ENCODE measurements at places on chromosomes 2 and 18.

- DNase-seq = no peak
Measured at GRCh38 chr2:147577323-147577997, 267.4 kb upstream of the ACVR2A start.

DNA sequence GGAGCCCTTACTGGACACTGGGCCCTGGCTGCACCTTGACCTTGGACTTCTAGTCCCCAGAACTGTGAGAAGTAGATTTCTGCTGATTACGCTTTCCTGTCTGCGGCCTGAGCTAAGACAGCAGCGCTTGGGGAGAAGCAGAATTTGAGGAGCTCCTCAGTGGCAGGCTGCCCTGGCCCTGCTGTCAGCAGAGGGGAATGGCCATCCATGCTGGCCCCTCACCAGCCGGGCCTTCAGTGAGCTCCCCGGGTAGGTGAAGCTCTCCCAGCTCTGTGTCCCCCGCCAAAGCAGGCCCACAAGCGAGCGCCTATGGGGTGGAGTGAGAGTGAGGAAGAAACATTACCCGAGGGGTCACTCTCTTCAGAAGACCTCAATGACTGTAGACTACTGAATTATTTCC lies 51.6 kb downstream of the RRM2 start:
- no peak for DNase-seq

DNA sequence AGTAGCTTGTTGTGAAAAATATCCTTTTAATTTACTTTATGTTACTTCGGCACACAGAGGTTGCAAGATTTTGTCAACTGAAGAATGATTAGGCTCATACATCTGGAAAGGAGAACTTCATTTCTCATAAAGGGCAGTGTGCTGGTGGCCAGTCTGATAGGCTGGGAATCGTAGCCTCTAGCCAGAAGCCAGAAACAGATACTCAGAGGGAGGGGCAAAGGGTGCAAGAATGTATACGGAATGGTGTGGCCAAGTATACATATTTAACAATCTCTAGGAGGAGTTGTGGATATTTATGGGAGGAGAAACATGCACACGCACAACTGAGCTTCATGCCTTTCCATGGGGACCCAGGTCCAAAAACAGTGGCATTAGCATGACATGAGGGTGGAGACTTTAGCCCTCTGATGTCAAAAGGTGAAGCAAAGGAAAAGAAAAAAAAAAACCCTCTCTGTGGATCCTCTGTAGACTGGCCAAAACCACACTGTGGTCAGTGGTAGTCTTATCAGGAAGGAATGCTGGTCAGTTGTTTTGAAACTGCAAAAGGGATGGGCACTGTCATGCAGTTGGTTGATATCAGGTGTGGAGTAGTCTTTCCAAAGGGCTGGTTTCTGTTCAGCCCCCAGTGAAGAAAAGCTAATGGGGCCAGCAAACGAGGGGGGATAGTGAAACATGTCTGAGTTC lies 34.9 kb upstream of the APCDD1 start:
- DNase-seq = no peak

GRCh38 chr2:113692698-113693428 lies 63.6 kb downstream of the SLC35F5 start:
- peak; percentile 70 for DNase-seq

GRCh38 chr2:224764565-224765236 lies 48.5 kb upstream of the CCDC195 start:
- DNase-seq = peak; percentile 24

DNA sequence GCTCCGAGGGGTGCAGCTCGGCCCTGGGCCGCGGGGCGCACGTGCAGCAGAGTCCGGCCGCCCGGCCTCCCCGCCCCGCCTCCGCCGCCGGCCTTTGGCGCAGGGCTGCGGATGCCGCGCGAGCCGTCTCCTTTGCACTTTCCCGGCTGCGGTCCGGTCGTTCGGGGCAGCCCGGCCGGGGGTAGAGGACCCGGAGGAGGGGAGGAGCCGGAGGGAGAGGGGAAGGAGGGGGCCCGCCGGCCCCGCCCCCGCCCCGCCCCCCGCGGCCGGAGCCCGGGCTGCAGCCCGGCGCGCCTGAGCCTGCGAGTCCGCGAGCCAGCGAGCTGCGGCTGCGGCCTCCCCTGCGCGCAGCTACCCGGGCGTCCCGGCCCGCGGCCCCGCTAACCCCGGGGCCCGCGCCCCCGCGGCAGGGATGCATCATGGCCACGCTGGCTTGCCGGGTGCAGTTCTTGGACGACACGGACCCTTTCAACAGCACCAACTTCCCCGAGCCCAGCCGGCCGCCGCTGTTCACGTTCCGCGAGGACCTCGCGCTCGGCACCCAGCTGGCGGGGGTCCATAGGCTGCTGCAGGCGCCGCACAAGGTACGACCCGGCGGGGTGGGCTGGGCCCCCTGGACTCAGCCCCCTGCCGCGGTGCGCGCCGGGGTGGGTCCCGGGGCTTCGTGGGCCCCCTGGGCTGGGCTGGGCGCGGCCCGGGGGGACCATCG lies at the start of gene FHOD3:
FHOD3 (plus strand) TSS at position 297 of the 709 bp plus-strand sequence; CDS start at position 420, 123 bp downstream.
- no peak for DNase-seq

- no peak for DNase-seq
Measured at GRCh38 chr2:27185331-27186026, 26.4 kb upstream of the ATRAID start.

GRCh38 chr18:49050452-49050851 lies 99.7 kb upstream of the SMAD7 start:
- DNase-seq = no peak

GRCh38 chr18:37483221-37483971 lies 82.2 kb downstream of the CELF4 start:
- no peak for DNase-seq

- no peak for DNase-seq
Measured at GRCh38 chr2:226720948-226721347, 78.7 kb downstream of the IRS1 start.

GRCh38 chr2:54617409-54617808 lies 106.1 kb upstream of the EML6 start:
- DNase-seq = no peak

- DNase-seq = no peak
Measured at GRCh38 chr2:31060397-31060796, 77.8 kb downstream of the GALNT14 start.

GRCh38 chr2:72274380-72274797 lies 126.7 kb upstream of the CYP26B1 start:
- no peak for DNase-seq

GRCh38 chr2:69804416-69804815 lies 25.0 kb upstream of the GMCL1 start:
- no peak for DNase-seq

GRCh38 chr2:120036145-120036544 lies 23.3 kb downstream of the EPB41L5 start:
- DNase-seq = no peak

DNA sequence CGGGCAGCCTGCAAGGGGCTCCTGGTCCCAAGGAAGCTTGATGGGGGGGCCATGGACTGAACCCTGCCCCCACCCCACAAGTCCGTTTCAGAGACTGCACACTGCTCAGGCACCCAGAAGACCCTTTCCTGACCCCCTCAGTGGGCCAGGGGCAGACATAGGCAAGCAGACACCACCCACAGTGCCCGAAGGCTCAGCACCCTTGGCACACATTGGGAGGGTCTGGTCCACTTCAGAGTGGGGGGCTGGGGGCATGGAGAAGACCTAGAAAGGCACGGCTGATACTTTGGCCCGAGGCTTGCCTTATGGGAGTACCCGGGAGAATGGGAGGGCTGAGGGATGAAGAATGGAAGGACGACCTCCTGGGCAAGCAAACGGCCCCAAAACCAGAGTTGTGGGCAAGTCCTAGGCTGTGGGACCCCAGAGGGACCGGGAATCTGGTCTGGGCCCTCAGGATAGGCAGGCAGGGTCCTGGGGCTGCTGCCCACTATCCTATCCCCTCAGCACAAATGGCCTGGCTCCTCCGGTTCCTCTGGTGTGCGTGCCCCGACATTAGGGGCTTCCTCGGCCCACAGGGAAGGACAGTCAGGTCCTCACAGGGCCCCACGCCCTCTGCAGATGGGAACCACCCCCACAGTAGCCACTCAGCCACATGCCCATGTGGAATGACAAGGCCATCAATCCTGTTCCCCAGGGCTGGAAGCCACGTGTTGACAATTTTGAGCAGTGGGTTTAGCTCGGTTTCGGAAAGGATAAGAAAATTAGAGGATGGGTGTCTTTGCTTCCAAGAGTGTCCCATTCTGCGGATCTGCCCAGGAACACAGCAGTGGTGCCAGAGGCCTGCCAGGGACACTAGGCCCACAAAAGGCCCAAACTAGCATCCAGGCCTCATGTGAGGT lies 15.0 kb upstream of the GPC1 start:
- no peak for DNase-seq

- peak; percentile 72 for DNase-seq
Measured at GRCh38 chr2:218284106-218284811, 8.0 kb downstream of the TMBIM1 start.

DNA sequence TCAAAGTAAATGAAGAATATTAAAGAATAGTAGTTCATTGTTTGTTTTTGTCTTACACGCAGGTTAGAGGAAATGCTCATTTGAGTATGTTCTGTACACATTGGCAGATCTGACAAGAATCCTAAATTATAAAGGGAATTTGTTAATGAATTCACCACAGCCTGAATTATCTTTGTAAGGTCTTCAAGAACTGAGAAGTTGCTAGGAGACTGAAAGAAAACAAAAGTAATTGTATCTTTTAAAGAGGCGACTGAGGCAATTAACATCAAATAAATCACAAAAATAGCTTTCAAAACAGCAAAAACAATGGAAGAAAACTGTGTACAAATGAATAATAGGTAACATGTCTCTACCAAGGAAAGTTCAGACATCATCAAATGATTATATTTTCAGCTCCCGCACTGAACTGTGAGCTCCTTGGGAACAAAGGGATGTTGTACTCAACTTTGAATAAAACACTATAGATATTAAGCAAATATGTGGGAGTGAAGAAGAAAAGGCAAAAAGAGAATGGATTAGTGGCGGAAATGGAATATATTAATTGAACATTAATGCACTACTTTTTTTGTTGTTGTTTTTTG lies 51.7 kb upstream of the ATIC start:
- no peak for DNase-seq

- DNase-seq = peak; percentile 51
Measured at GRCh38 chr18:58310517-58310916, 266.5 kb downstream of the NEDD4L start.

DNA sequence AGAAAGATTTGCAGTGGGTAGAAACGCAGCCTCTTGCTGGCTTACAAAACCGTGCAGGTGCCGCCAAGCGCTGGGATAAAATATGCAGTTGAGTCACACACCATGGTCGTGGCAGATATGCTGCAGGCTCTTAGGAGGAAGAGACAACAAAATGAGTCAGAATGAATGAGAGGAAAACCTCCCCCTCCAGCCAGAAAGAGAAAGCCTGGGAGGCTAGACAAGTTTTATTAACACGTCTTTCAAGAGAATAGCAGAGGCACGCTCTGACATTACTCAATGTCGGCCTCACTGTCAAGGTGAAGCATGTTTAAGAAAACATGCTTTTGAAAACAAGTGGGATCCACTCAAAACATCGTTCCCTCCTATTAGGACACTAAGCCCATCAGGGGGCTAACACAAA lies 37.1 kb upstream of the ZCCHC2 start:
- no peak for DNase-seq

- no peak for DNase-seq
Measured at GRCh38 chr2:145555360-145555759, 1035.4 kb upstream of the ZEB2 start.

DNA sequence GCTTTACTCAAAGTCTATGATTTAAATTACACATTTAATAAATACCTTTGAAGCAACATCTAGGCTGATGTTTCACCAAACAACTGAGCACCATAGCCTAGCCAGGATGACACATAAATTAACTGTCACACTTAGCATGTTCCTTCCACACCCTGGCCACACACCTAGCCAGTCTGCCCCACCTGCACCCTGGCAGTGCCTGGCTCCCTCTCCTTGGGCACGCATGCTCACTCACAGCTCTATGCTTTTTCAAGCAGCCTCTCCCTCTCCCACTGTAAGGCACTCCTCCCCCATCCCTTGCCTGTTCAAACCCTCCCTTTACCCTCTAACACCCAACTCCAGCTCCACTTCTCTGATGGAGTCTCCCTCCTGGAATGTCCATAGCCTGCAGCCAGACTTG lies 357.6 kb upstream of the KLHL29 start:
- no peak for DNase-seq

DNA sequence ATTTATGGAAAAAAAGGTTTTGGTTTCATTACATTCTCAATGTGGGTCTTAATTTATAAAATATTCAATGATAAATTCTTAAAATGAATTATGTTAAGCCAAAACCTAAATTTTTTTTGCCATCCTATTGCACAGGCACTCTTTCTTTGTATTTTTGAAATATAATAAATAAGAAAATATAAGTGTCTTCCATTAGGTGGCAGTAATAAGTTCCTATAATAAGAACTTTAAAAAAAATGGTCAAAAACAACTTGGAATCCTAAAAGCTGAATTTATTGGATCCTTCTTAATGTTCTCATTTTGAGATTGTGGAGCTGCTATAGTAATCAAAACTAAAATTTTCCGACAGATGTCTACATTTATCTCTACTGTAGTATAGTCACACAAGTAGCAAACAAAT lies 5.7 kb downstream of the CALCRL start:
- no peak for DNase-seq

DNA sequence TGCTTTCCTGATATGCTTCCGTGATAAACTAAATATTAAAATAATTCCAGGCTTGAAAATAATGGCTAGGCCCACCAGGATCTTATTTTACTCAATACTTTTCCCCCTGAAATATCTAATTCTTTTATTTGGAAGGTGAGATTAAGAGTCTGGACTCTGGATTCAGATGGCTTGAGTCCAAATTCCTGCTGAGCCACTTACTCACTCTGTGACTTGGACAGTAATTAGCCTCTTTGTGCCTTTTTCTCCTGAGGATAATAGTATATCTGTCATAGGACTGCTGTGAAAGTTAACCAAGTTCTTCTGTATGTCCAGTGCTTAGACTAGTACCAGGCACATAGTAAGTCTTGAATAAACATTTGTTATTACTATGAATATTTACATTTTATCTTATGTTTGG lies 127.3 kb upstream of the ERBB4 start:
- no peak for DNase-seq

DNA sequence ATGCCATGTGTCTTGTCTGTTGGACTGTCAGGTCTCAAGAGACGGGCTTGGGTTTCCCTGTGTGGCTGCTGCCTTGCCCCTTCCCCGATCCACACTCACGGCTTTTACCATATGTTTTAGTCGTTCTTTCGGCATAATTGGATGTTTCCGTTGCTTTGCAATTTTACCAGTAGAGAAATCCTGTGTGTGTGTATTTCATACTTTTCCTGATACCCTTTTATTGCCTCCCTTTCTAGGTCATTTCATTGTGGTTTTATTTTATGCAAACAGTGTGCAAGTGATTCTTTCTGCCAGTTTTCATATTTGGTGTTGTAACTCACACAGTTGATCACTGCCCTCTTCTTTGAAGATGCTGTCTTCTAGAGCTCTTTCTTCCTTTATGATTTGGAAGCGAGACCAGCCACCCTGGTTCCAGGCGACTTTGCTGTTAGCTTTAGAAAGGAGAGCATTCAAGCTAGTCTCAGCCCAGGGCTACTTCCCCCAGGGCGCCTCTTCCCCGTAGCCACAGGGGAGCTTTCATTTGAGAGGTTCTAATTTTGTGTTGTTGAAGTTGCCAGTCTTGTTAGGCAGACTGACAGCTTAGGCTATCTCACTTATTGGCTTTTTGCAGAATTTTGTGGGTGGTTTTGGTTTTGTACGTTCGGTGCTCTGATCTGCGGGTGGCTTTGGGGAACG lies 17.0 kb downstream of the SH3BP4 start:
- no peak for DNase-seq

GRCh38 chr2:147937744-147938349 lies 82.7 kb downstream of the ORC4 start:
- DNase-seq = peak; percentile 21
